ENCODE measurements at places on chromosomes 3 and 15. TPM values are rescaled to one million over a fixed set of nuclear protein-coding genes. Genes with fewer than 3 reads are reported as not detected.

The LRRC31 gene
- not detected for total RNA-seq

The PRSS50 gene
- total RNA-seq = not detected

The SIAH2 gene
- total RNA-seq = 22.8 TPM

The ALG3 gene
- 45.8 TPM for total RNA-seq

The SYNPR gene
- not detected for total RNA-seq

The GPR156 gene
- 0.35 TPM for total RNA-seq
